ENCODE measurements at places on chromosomes 16 and 17.

- DNase-seq = no peak
Measured at GRCh38 chr17:62996221-62996620, 30.2 kb downstream of the TANC2 start.

DNA sequence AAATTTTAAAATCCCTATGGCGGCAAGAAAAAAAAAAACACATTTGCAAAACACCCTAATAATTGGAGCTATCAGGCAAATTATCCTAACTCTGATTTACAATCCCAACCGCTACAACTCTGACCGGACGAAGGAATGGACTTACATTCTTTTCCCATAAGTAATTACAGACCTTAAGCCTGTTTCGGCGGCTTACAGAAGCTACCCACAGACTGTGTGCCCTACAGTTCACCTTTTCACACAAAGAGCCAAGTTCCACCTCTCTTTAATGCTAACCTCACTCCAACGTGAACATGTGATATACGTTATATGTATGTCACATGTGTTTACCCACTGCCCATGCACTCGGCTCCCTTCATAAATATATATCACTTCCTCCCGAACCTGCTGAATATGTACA is 8.7 kb upstream of the MEAK7 start:
- DNase-seq = no peak

DNA sequence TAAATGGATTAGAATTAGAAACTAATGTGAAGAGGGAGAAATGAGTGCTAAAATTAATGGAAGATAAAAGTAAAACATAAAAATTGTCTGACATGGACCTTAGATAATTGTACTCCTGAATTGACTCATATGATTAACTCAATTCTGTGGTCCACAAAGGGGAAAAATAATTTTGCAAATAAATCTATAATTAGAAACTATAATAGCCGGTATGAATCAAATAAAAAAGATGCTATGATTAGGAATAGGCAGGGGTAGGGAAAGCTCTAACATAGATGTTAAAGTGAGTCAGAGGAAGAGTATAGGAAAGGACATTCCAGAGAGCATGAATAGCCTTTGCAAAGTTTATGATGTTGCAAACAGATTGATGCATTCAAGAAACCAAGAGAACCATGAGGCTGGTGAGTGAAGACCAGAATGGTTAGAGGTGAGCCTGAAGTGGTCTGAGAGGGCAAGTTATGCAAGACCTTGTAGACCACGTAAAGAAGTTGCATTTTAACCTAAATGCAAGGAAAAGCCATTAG is 262.1 kb upstream of the CA10 start:
- DNase-seq = no peak

DNA sequence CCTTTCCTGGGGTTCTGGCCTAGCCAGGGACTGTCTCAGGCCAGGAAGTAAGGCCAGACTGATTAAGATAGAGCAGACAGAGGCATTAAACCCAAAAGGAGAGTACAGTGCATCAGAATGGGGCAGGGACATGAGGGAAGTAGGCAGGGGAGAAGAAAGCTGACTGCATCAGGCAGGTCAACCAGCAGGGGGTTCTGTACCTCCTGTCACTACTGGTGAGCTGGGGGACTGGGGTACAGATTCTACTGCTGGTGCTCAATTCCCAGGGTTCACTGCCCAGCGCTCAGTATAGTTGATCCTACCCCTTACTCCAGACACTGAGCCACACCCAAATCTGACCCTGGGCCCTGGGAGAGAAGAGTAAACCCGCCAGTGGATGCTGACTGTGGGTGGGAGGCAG is 12.9 kb upstream of the MTMR4 start:
- DNase-seq = no peak

DNA sequence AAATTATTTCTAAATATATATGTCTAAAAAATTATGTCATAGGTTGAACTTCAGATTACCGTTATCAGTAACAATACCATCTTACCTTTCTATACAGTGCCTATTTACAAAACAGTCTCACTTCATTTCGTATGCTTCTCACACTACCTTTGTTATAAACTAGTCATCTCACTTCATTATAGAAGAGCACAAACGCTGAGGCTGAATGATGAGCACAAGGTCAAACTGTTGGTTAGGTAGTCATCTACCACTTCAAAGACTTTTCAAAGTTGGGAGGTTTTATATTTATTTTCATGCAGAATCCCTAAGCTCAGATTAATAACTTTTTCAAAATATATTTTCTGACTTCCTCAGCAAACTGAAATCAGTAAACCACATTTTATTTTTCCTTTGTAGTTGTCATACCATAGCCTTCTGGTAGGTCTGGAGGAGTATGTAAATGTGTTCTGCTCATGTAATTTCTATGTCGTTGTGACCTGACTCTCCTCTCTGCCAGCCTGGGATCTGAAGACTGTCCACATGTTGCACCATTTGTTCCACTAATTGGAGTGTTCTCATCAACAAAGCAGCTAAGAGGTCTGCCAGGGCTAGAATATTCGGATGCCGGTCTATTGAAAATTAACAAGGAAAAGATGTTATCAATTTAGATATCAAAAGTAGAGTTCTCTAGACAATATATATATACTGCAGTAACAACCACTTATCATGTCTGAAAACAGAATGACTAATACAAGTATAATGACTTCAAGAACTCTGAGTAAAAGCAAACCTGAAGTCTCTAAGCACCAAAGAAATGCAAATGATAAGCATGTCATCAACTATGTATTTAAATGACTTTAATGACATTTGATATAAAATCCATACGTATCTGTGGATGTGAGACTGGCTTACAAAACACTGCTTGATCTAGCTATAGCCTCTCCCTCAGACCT is 73.9 kb downstream of the CEP95 start:
- DNase-seq = no peak
